ENCODE measurements at places on chromosomes 5 and 9.

- no peak for DNase-seq
These were observed 30.9 kb downstream of the GSN start for GRCh38 chr9:121298689-121299466.

DNA sequence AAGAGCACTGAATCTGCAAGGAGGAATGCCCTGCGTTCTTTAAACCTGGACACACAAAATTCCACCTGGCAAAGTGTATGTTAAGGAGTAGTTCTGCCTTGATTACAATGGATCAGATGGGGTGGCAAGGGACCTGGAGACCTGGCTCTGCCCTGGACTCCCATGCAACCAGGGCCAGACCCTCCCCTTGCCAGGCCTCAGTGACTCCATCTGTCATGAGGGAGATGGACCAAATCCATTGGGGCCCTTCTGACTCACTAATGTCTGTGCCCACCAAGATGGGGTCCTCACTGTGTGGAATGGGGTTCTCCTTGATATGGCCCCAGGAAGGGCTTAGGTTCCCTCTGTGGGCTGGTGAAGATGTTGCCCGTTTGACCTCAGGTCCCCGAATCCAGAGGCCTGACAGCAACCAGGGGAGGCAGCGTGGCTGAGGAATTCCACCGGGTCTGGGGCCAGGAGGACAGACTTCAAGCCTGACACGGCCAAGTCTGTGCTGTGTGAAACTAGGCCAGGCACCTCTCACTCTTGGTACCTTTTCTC, 100.3 kb downstream of the PAX5 start:
- no peak for DNase-seq

- no peak for DNase-seq
These were observed 13.8 kb downstream of the SLC44A1 start for GRCh38 chr9:105258225-105258737.

GRCh38 chr9:78314550-78314949, 17.6 kb downstream of the PSAT1 start:
- DNase-seq: no peak

GRCh38 chr5:158634714-158635113, 465.0 kb downstream of the EBF1 start:
- no peak for DNase-seq

- DNase-seq: no peak
These were observed 93.9 kb downstream of the SNX18 start for GRCh38 chr5:54611290-54611951.

GRCh38 chr5:154465169-154465568, 12.9 kb downstream of the HAND1 start:
- DNase-seq: no peak

DNA sequence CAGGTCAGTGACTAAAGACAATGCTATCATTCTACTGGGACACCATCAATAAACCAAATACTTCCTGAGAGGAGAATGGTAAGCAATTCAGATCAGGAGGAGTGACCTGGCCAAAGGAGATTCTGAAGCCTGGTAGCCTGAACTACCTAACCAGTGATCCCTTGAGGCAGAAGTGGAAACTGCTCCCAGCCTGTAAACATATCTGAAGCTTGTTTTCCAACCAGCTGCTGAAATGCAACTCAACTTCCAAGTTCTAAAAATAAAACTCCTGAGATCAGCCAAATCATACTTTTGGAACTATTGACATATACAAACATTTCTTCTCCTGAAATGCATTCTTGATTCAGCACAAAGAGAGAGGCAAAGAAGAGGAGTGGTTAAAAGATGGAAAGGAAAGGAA, 204.1 kb downstream of the EBF1 start:
- DNase-seq: no peak

- DNase-seq: no peak
These were observed 332 bp downstream of the SGCD start for GRCh38 chr5:156327296-156327695.

DNA sequence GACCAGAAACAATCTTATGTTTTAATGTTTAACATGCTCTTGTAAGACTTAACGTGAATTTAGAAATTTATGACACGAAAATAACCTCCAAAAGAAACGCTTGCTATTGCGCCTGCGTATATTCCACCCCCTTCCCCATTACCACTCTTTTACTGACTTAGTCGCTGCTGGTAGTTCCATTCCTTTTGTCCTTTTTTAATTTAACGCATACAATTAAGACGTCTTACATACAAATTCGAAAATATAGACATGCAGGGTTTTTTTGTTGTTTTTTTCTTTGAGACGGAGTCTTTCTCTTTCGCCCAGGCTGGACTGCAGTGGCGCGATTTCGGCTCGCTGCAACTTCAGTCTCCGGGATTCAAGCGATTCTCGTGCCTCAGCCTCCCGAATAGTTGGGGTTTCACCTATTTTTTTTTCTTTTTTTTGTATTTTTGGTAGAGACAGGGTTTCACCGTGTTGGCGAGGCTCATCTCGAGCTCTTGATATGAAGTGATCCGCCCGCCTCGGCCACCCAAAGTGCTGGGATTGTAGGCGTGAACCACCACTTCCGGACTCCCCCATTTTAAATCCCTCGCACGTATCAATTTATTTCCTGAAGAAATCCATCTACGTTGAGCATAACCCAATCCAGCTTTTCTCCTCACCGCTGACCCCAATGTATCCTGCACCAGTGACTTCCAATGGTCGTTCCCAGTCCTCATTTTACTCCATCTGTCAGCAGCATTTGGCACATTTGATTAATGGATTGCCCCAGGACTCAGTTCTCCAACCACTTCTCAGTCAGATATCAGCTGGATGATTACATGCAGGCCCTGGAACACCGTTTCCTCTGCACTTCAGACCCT, 684 bp upstream of the MED7 start:
- DNase-seq: no peak

DNA sequence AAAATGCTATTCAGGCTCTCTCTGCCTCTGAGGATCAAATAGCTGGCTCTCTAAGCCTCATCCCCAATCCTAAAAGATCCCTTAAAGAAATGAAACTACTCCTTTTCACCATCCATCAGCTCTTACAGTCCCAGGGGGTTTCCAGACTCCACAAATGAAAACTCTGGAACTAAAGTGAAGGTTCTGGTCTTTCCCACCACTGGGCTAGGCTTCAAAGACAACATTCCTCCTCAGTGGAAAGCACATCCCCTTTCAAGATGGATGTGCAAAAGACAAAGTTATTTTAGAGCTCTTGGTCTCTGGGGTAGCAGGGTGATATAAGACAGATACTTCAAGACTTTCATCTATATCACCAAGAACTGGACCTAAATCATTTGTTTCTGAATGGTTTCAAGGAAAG, 106.9 kb downstream of the DCP2 start:
- DNase-seq: no peak

DNA sequence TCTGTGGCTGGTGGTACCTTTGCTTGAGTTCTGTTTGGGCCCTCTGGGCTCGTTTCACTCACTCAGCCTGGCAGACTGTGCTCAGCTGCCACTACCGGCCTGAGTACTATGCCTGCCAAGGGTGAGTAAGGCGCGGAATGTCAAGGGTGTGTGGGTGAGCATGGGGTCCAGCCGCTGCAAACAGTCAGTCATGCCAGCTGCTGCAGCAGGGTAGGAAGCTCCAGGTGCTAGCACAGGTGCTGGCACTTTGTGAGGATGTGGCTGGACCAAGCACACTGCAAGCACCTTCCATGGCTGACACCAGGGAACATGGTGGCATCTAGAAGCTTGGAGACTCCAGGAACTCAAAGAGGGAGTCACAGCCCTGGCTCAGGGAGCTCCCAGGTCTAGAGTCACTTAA, 368.6 kb upstream of the ACO1 start:
- no peak for DNase-seq

- no peak for DNase-seq
These were observed 49.8 kb downstream of the FEM1C start for GRCh38 chr5:115494570-115495289.

DNA sequence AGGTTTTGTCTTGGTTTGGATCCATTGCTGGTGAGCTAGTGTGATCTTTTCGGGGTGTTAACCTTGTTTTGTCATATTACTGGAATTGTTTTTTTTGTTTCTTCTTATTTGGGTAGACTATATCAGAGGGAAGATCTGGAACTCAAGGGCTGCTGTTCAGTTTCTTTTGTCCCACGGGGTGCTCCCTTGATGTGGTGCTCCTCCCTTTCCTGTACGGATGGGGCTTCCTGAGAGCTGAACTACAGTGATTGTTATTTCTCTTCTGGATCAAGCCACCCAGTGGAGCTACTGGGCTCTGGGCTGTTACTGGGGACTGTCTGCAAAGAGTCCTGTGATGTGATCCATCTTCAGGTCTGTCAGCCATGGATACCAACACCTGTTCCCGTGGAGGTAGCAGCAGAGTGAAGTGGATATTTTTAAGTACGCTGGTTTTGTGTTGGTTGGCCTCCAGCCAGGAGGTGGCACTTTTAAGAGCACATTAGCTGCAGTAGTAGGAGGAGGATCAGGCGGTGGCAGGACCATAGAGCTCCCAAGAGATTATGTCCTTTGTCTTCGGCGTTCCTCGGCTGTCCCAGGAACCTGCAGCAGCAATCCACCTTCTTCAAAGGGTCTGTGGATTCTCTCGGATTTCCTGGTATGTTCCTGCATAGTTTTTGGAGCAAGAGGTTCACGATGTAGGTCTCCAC, 27.2 kb downstream of the SCAMP1 start:
- DNase-seq: no peak

- no peak for DNase-seq
These were observed 304.2 kb downstream of the DNAH5 start for GRCh38 chr5:13640270-13640669.

GRCh38 chr5:136007271-136007670, 21.5 kb upstream of the TGFBI start:
- no peak for DNase-seq

DNA sequence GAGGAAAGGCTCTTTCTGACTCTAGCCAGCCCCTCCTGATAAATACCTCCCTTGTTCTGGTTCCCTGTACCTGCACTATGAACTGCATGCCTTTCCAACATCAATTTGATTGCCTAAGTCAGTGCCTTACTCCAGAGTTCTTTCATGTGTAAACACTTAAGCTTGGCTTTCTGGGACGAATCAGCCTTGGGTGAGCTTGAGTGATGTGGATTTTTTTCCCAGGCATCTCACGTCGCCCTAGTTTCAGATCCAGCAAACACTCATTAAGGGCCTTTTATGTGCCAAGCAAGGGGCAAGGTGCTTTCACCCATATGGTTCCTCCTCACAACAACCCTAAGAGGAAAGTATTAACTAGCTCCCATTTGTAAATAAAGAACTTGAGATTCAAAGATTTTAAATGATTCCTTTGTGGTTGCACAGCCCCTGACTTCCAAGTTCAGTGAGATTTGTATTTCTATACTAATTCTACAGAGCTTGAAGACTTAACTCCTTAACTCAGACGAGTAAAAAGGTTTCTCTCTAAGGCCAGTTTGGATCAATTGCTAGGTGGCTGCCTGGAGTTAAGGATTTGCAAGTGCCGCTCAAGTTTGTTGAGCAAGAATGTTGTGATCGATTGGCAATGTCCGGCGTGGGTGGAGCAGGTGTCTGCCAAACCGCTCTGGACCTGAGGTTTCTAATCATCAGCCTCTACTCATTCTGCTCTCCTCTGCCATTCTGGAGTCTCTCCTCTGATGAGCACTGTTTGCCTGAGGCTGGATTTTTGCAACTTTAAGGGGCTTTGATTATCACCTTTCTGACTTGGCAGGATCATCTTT, 20.2 kb upstream of the TJP2 start:
- DNase-seq: no peak
